Activated naive CD8-positive, alpha-beta T cell treated with anti-CD3 and anti-CD28 coated beads, Interleukin-2, amount 50 U/mL, for 16 hours (primary cell): ENCODE measurements at places on chromosomes 7 and 10.

DNA sequence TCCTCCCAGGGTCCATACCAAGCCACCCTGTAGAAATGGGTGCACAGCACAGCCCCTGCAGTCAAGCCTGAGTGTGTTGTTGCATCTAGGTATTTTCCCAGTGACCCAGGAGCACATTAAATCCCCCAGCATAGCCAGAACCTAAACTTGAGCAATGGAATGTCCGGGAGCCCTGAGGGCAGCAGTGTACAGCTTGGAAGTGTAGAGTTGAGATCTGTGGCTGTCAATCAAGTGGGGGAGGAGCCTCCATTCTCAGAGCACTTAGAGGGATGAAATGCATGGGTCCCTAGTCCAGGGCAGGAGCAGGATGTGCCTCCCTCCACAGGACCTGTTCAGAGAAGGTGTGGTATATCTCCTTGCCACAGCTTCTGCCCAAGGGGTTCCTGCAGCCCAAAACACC is 885.1 kb downstream of the CCSER2 start:
- DNase-seq = no peak

- DNase-seq = no peak
These were observed 349.4 kb downstream of the EXOC4 start for GRCh38 chr7:133602291-133602690.

DNA sequence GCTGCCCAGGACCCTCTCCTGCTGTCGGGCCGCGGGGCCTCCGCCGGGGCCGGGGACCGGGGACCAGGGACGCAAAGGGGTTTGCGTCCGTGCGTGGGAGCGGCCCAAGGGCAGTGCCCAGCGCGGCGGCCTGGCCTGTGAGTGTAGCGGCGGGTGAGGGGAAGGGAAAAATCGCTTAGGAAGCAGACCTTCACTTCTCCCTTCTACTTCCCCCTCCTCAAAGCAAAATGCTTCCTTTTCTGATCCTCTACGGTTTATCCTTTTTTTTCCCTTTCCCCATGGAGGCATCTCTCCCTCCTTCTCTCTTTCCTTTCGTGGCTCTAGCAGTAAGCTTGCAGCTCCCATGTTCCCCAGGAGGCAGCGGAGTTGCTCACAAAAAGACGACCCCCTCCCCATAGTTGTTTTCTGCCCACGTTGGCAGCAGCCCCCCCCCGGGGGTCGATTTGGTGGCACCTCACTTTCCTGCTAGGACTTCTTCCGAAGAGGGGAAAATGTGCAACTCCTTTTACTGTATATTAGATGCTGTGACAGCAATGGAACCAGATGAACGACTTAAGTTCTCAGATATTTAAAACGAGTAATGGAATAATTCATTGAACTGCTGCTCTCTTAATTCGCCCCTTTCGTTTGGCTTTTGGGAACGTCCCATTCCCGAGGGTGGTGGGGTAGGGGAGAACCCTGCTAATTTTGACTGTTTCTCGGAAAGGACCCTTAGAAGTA is 724 bp downstream of the CAPZA2 start:
- no peak for DNase-seq

DNA sequence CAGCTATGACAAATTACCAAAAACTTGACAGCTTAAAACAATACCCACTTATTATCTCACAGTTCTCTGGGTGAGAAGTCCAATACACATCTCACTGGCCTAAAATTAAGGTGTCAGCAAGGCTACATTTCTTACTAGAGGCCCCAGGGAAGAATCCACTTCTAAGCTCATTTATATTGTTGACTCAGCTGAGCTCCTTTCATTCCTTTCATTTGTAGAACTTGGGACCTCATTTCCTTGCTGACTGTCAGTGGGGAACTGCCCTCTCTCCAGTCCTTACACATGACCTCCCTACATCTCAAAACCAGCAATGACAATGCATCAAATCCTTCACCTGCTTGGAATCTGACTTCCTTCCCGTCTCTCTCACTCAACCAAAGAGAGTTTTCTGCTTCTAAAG is 240.3 kb downstream of the IPMK start:
- DNase-seq = no peak

- no peak for DNase-seq
These were observed 65.6 kb downstream of the IGF2BP3 start for GRCh38 chr7:23404546-23405239.
